Activated CD4-positive, alpha-beta memory T cell treated with anti-CD3 and anti-CD28 coated beads, Interleukin-2, amount 10 ng/mL, durations not matched to agents 7 days and 5 days (primary cell): ENCODE measurements at places on chromosomes 16 and 17. TPM values are rescaled to one million over a fixed set of nuclear protein-coding genes. Genes with fewer than 3 reads are reported as not detected.

Gene TM4SF5
- 0.35 TPM for total RNA-seq

Gene CD300LB
- not detected for total RNA-seq

Gene KRTAP2-3
- total RNA-seq, result not detected

Gene CCL11
- total RNA-seq, result not detected

Gene LRRC75A
- 1.2 TPM for total RNA-seq

Gene CLN3
- total RNA-seq, result 45.4 TPM

Gene BCO1
- total RNA-seq, result not detected

Gene RAB26
- total RNA-seq, result 0.83 TPM

Gene CIBAR2
- total RNA-seq, result not detected

Gene G6PC1
- total RNA-seq, result not detected

Gene KRT12
- not detected for total RNA-seq

Gene RCVRN
- not detected for total RNA-seq

Gene SOST
- total RNA-seq, result not detected

Gene SLC52A1
- 0.65 TPM for total RNA-seq

Gene MEFV
- 0.15 TPM for total RNA-seq

Gene CHST6
- not detected for total RNA-seq

Gene KRTAP2-1
- total RNA-seq, result not detected

Gene KRT27
- total RNA-seq, result not detected

Gene RNF43
- not detected for total RNA-seq

Gene KRT9
- total RNA-seq, result not detected

Gene MGAT5B
- total RNA-seq, result 0.13 TPM

Gene EPN3
- total RNA-seq, result not detected

Gene CD68
- total RNA-seq, result 34.5 TPM

Gene TBC1D3K
- not detected for total RNA-seq

Gene CCL4
- total RNA-seq, result 46.8 TPM

Gene TBC1D3H
- not detected for total RNA-seq

Gene EXOC3L1
- not detected for total RNA-seq

Gene NAGS
- 1.5 TPM for total RNA-seq

Gene KRT31
- not detected for total RNA-seq

Gene TBC1D3G
- not detected for total RNA-seq
